ENCODE measurements at places on chromosomes 6 and 20.

GRCh38 chr6:118725944-118726343 is 74.6 kb upstream of the CEP85L start:
- peak; percentile 57 for DNase-seq

- no peak for DNase-seq
Measured at GRCh38 chr6:15293674-15294073, 47.8 kb downstream of the JARID2 start.

GRCh38 chr6:25482996-25483395 is 169.0 kb upstream of the SCGN start:
- no peak for DNase-seq

DNA sequence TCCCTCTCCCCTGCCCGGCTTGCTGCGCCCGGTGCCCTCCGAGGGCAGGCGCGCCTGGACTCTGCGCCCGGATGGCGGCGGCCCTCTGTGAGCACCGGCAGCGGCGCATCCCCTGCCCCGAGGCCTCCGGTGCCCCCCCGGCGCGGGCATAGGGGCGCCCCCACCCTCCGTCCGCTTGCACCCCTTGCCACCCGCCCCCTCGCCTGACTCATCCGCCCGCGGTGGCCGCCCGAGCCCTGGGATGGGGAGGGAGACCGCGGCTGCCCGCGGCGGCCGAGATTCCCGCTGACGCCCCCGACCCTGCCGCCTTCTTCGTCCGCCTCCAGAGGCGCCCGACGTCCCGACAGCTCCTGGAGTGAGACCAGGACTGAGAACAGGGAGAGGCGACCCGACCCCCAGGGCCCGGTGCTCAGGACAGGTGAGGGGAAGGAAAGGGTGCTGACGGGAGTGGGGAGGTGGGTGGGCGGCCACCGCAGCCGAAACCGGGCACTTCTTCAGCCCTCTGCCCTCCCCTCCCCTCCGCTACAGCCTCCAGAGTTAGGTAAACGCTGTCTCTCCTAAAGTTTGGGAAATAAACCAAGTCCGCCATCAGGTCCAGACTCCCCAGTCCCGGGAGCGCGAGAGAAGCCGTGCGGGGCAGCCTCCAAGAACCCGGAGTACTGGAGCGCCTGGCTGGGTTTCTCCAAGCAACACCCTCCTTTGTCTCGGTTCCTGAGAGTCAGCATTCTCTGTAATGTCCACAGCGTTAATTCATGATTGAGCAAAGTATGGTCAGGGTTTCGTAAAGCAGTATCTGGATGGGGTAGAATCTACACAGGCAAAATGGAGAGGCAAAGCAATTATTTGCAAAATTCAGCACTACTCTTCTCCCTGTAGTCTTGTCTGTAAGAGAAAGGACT is 539 bp downstream of the TMEM200A start:
- no peak for DNase-seq

- no peak for DNase-seq
Measured at GRCh38 chr6:157104803-157105202, 218.5 kb downstream of the TMEM242 start.

GRCh38 chr6:47188588-47189021 is 121.1 kb downstream of the TNFRSF21 start:
- DNase-seq = no peak

- peak; percentile 90 for DNase-seq
Measured at GRCh38 chr6:33314515-33314942, 651 bp upstream of the TAPBP start.

GRCh38 chr6:165117806-165118205 is 191.6 kb downstream of the C6orf118 start:
- DNase-seq = no peak

DNA sequence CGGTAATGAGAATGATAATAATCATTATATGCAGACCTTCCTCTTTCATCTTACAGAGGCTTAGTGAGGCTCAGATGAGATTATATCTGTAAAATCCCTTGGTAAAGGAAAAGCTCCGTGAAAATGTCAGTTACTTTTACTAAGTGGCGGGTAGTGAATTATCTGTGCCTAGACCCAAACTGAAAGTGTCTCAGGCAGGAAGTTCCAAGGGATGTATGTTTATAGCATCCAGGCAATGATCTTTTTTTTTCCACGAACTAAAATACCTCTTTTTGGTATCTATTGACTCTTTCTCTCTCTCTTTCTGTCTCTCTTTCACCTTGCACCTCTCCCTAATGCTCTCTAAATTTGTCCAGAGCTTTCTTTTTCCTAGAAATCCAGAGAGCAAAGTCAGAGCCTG is 5.0 kb downstream of the TCF21 start:
- no peak for DNase-seq
